ENCODE measurements at places on chromosomes 2 and 18.

GRCh38 chr2:156399950-156400705 is 36.1 kb upstream of the GPD2 start:
- peak; percentile 17 for DNase-seq

DNA sequence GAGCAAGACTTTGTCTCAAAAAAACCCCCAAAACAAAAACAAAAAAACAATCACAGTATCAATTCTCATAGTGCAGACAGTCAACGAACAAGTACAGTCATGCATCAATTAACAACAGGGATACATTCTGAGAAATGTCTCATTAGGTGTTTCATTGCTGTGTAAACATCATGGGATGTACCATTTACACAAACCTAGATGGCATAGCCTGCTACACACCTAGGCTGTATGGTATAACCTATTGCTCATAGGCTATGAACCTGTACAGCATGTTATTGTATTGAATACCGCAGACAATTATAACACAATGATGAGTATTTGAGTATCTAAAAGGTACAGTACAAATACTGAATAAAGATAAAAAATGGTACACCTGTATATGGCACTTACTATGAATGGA is 67.8 kb upstream of the LMAN1 start:
- DNase-seq, result no peak

GRCh38 chr2:49111006-49111405 is 43.3 kb downstream of the FSHR start:
- DNase-seq, result no peak

- no peak for DNase-seq
Measured at GRCh38 chr2:121220995-121221394, 64.0 kb downstream of the TFCP2L1 start.

GRCh38 chr18:23228102-23229061 is 93.1 kb downstream of the CABLES1 start:
- DNase-seq, result no peak

- DNase-seq, result no peak
Measured at GRCh38 chr2:241443486-241444223, 64.7 kb downstream of the STK25 start.

GRCh38 chr18:29157057-29157780 is 980.3 kb upstream of the CDH2 start:
- DNase-seq, result no peak

- no peak for DNase-seq
Measured at GRCh38 chr2:230400041-230400440, 16.0 kb upstream of the SP100 start.

GRCh38 chr2:217510771-217511291 is 492.0 kb downstream of the TNS1 start:
- peak; percentile 57 for DNase-seq

GRCh38 chr2:121037480-121037879 is 247.5 kb downstream of the TFCP2L1 start:
- DNase-seq, result no peak

DNA sequence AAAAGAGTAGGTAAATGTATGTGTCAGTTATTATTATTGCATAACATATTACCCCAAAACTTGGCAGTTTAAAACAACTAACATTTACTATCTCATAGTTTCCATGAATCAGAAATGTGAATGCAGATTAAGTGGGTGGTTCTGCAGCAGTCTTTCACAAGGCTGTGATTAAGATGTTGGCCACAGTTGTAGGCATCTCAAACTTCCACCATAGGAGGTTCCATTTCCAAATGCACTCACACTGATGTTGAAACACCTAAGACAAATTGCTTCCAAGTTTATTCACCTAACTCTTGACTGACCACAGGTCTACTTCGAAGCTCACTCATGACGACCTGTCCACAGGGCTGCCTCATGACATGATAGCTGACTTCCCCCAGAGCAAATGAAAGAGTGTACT is 360.8 kb downstream of the GRB14 start:
- no peak for DNase-seq

GRCh38 chr2:239599299-239599698 is 198.5 kb upstream of the HDAC4 start:
- no peak for DNase-seq

GRCh38 chr2:224072541-224073188 is 33.6 kb upstream of the SERPINE2 start:
- no peak for DNase-seq

- no peak for DNase-seq
Measured at GRCh38 chr2:48514348-48515003, 15.5 kb upstream of the STON1 start.

Measured in pulmonary artery endothelial cell (primary cell).